ENCODE measurements at places on chromosomes 2 and 18.

DNA sequence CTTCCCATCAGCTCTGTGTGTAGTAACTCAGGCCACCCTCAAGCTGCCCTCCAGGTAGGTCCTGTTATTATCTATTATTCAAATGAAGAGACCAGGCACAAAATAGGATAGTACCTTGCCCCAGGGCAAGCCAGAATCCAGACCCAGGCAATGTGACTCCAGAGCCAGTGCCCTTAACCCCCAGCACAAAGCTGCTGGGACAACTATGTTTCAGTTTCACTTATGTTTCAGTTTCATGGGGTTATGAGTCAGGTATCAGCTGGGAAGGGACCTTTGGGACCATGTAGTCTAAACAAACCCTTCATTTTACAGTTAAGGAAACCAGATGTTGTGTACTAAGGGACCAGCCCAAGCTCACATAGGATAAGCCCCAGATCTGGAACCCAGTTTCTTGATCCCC is 10.0 kb downstream of the HK2 start:
- DNase-seq: peak; percentile 66

DNA sequence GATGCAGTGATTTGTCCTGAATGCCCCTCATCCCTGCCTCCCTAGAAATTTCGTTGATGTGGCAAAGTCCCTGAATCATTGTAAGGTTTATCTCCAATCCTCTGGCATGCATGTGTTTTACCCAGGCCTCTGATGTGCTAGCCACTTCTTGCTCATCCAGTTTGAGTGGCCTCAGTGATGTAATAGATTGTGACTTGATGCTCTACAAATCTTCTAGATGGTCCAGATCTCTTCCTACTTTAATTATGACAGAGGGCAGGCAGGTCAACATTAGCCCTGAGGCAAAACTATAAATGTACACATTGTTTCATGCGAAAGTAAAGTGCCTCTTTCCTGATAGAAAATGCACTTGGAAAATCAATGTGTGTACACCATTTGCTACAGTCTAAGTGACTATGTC is 54.5 kb downstream of the LONRF2 start:
- DNase-seq: no peak

- DNase-seq: no peak
These were observed 363.0 kb downstream of the PLCL1 start for GRCh38 chr2:198167346-198167745.

GRCh38 chr2:45821558-45822271 is 170.2 kb downstream of the PRKCE start:
- DNase-seq: peak; percentile 70

DNA sequence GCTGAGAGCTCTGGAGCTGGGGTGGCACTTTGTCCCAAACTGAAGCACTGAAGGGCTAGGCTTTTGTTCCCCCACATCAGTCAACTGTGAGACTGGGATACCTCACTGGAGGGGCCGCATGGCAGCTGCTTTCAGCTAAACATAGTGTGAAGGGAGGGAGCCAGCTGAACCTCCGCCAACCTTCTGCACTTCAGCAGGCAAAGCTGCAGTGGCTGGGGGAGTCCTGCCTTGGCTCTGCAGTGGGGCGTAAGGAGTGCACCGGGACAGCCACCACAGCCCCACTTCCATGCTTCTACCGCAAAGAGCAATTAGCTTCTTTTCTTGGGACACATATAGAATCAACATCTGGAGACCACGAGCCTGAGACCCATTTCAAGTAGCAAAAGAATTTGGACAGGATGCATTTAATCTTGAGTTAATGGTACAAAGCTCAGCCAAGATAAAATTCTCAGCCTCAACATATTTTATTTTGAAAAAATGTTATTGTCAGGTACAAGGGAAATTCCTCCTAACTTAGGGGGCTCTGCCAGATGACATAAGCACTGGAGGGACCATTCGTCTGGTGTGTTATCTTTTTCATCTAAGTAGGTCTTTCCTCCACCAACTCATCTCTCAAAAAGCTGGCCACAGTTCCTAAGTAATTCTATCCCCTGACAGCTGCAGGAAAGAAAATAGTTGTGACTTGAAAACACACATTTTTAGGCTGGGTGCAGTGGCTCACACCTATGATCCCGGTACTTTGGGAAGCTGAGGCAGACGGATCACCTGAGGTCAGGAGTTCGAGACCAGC is 25.6 kb upstream of the MYCN start:
- no peak for DNase-seq

- no peak for DNase-seq
These were observed 283.8 kb downstream of the CTNNA2 start for GRCh38 chr2:79796641-79797040.

GRCh38 chr18:37042381-37042780 is 213.5 kb downstream of the KIAA1328 start:
- DNase-seq: no peak

DNA sequence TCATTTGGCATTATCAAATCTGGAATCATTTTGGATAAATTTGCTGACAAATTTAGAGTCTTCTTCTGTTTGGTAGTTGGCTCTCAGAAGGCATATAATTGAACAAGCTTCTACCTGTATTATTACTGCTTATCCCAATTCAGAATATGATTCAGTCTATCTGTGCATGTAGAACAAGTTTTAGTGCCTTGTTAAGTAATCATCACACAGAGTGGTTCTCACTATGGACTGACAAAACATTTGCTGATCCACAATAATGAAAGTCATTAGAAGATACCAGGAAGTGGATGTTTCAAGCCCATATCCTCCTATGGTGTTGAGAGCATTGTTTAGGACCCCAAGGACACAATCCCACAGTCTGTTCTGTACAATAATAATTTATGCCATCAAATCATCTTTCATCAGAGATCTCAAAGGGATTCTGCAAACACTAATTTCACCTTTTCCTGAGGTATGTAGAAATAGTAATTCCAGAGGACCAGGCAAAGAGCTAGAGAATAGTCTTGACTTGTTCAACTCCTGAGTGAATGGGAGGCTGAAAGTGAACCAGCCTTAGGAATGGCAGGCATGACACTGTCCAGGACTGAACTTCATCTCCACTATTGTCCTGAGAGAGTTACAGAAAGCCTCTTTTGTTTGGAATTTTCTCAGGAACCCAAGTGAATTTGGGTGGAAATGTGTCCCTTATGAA is 29.6 kb upstream of the DSC1 start:
- DNase-seq: no peak

DNA sequence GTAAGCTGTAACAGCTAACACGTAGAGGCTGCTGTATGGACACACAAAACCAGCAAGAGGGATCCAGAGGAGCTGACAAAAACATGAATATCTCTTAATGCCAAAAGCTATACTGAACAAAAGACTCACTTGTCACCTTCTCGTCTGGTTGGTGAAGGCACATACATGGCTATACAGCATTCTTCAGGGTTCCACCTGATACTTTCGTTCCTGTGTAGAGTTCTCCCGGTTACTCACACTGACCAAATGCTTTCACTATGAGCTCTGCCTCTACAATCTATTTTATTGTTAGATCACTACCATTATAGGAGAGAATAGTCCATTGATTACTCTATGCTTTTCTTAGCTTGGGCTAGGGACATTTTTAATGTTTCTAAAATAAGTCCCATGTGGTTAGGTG is 193.1 kb downstream of the HNMT start:
- DNase-seq: no peak

- no peak for DNase-seq
These were observed 32.4 kb upstream of the YWHAQ start for GRCh38 chr2:9663008-9663879.

GRCh38 chr18:48612917-48613316 is 74.1 kb downstream of the CTIF start:
- DNase-seq: no peak

GRCh38 chr2:190791347-190791975 is 89.2 kb upstream of the GLS start:
- peak; percentile 51 for DNase-seq

Data from brain microvascular endothelial cell (primary cell).